Activated naive CD4-positive, alpha-beta T cell treated with anti-CD3 and anti-CD28 coated beads, Interleukin-2, amount 50 U/mL, for 72 hours (primary cell): ENCODE measurements at places on chromosomes 1 and 21.
A peak's percentile ranks its signal among the peaks of the same experiment; 100 is the strongest.

DNA sequence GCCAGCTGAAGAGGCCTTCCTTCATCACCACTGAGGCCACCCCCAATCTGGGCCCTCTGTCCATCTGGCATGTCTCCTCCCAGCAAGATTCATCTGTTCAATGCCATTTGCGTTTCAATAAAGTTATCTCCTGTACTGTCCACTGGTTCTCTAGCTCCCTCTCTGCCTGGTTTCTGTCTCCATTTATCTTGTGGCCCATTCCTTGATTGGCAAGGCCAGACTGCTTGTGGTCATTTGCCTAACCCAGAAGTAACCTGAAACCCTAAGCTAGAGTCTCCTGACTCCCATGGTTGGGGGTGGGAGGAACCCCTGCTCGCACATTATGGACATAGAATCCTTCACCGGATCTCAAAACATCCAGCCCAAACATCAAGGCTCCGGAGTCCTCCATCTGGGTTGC lies 2.1 kb upstream of the IPO9 start:
- DNase-seq, result no peak

DNA sequence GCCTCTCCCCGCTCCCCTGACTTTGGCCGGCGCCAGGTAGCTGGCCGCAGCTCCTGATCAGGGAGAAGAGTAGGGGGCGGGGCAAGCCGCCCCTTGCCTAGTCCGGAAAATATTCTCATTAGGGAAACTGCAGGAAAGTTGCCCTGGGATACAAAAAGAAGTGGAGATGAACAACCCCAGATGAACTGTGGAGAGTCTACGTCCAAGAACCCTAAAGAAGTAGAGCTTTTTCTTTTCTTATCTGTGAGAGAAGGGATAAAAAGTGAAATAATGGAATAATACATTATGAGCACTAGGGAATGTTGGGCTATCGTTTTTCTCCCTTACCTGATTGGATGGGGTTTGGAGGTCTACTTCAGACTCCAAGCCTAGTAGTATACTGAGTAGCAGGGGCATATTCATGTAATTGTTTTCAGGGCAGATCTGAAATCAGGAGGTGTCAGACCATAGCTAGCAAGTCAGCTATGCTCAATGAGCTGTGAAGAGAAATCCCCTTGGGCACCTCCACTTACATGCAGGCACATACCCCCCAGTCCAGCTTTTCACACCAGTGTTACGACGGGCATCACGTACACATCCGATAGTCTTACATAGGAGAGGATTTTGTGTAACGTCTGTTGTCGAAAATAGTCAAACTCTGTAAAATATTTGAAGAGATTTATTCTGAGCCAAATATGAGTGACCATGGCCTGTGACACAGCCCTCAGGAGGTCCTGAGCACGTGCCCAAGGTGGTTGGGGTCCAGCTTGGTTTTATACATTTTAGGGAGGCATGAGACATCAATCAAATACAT lies 1.7 kb upstream of the DUSP10 start:
- no peak for DNase-seq

DNA sequence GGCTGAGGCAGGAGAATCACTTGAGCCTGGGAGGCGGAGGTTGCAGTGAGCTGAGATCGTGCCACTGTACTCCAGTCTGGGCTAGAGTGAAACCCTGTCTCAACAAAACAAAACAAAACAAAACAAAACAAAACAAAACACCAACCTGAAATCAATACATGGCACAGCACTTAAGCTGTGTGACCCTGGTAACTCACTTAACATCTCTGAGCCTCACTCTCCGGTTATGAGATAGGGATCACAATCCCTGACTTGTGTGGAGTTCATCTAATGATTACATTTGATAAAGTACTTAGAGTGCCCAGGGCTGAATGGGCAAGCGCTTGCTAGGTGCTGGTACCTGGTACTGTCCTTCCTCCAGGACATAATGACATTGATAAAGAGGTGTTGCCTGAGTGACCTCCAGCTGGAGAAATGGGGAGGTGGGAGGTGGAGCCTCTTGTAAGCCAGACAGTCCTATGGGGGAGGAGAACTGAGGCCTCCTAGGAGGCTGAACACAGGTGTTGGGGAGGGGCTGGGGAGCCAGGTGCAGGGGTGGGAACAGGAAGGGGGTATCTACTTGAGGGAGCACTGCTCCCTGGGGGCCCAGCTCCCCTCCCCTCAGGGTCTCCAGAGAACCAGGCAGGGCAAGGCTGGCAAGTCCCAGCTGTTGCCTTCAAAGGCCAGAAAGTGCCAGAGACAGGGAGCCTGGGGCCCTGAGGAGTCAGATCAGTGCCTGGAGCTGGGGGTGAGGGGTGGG lies 17.9 kb downstream of the FOXO6 start:
- DNase-seq, result no peak

GRCh38 chr1:54716299-54717047 lies 812 bp downstream of the TTC4 start:
- no peak for DNase-seq

DNA sequence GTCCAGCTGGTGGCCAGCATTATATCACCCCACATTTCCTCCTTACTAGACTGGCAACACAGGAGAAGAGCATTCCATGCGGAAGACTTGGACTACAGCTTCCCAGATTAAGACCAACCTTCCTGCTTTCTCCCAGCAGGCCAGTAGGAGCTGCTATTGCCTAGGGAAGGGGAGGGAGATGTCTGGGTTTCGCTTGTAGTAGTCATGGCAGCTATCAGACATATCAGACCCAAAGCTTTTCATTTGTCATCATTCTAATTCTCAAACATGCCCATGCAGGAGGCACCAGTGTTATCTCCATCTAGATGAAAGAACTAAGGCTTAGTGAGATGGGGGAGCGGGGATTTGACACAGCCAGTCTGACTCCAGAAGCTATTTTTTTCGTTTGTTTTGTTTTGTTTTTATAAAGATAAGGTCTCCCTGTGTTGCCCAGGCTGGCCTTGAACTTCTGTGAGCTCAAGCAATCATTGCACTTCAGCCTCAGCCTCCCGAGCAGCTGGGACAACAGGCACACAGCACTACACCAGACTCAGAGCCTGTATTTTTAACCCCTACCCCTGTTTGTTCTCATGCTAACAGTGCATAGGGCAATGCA lies 4.5 kb downstream of the PLA2G2A start:
- peak; percentile 7 for DNase-seq

- no peak for DNase-seq
Measured at GRCh38 chr1:32031578-32032274, 18.1 kb downstream of the KHDRBS1 start.

- no peak for DNase-seq
Measured at GRCh38 chr1:203250911-203251310, 21.4 kb upstream of the CHIT1 start.

GRCh38 chr1:178629252-178630154 lies 95.5 kb upstream of the RALGPS2 start:
- DNase-seq, result no peak

GRCh38 chr1:117712621-117713020 lies 106.8 kb downstream of the TENT5C start:
- no peak for DNase-seq

GRCh38 chr1:239225396-239225795 lies 161.0 kb upstream of the CHRM3 start:
- no peak for DNase-seq

DNA sequence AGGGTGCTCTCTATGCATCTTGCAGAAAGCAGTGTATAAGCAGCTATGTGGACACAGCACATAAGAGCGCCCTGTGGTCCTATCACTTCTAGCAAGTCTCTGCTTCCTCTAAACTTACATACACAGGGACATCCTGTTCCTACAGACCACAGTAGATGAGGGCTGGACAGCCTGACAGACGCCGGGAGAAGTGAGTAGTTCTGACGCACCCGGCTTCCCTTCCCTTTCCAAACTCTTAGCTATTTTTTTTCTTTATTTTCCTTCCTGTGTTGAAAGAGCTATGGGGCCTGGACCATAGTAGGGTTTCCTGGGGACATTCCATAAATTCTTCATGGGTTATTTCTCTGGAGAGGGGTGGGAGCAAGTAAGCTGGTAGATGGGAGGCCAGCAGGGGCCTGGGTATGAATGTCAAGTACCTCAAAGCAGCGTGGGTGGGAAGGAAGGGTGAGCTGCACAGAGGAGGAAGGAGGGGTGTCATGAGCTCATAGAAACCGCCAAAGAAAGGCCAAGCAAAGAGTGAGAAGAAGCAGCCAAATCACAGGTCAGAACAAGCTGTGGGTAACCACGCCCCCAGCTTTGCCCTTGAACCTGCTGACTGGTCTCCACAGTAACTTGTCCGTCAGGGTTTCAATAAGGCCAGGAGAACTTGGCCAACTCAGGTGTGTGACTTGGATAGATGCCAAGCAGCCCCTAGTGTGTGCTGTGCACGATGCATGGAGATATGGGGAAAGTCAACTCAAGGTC lies 36.6 kb downstream of the PLXNA2 start:
- no peak for DNase-seq

GRCh38 chr1:15963968-15964648 lies 11.8 kb downstream of the ZBTB17 start:
- DNase-seq, result no peak

- no peak for DNase-seq
Measured at GRCh38 chr1:43021547-43022474, 63.1 kb upstream of the SLC2A1 start.

DNA sequence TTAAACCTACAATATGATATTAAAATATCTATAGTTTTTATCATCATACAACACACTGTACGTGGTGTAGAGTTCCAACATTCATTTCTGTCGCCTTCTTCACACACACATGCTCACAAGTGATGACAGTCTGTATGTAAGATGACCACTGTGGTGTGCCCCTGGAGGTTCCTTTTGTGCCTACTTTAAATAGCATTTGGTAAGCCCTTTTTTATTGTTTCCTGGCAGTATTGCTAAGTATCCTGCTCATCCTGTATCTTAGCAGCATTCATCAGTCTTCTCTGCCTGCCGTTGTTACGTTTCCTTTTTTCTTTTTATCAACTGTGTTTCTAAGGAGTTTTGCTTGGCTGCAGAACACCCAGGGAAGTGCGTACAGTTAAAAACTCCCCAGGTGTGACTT lies 231.4 kb downstream of the CHRM3 start:
- no peak for DNase-seq

GRCh38 chr21:25528515-25528914 lies 78.8 kb downstream of the MRPL39 start:
- DNase-seq, result no peak

DNA sequence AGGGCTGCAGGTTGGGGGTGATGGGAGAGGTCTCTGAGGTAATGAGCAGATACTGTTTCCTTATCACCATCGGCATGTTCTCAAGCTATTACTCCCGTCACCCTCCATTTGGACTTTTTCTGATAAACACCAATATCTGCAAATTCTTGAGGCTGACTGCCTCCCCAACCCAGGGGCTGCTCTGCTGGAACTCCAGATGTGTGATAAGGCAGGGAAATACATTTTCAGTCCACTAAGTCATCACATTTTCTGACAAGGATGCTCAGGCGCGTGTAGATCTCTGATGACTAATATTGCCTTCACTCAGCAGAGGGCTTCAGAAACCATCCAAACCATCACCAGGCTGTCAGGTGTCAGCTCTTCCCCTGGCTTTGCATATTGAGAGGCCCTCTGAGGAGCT lies 215.0 kb upstream of the POU3F1 start:
- DNase-seq, result no peak

- no peak for DNase-seq
Measured at GRCh38 chr1:33516428-33516827, 44.0 kb downstream of the ZSCAN20 start.
